ENCODE measurements at places on chromosomes 11 and 22. TPM values are rescaled to one million over a fixed set of nuclear protein-coding genes. Genes with fewer than 3 reads are reported as not detected.

GRCh38 chr22:29049655-29050263 lies 11.9 kb downstream of the C22orf31 start:
- no peak for DNase-seq

DNA sequence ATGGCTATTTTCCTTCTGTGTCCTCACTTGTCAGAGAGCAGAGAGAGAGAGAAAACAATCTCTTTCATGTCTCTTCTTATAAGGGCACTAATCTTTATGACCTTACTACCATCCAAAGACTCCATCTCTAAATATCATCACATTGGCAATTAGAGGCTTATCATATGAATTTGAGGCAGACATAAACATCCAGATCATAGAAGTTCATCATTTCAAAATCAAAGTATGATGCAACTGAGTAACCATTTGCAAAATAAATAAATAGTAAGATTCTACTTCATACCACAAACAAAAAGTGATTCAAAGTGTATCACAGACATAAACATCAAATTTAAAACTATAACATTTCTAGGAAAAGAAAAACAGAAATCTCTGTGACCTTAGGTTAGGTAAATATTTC lies 504.7 kb upstream of the ARHGAP42 start:
- DNase-seq = no peak

DNA sequence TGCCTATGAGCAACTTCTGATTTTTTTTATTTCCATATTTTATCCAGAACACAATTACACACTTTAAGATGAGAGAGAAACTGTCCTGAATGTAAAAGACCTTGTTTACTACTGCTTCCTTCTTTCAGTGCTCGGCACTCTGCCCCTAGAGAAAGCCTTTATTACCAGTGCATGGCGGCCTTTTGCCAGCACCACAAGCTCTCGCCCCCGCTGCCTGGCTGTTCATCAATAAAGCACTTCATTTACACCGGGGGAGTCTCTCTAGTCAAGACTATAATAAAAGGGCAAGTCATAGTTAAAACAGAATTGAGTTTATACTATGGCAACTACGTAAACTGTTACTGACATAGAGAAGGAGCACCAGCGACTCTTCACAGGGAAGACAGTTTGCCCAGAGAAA lies 259.5 kb downstream of the CADM1 start:
- DNase-seq = no peak

DNA sequence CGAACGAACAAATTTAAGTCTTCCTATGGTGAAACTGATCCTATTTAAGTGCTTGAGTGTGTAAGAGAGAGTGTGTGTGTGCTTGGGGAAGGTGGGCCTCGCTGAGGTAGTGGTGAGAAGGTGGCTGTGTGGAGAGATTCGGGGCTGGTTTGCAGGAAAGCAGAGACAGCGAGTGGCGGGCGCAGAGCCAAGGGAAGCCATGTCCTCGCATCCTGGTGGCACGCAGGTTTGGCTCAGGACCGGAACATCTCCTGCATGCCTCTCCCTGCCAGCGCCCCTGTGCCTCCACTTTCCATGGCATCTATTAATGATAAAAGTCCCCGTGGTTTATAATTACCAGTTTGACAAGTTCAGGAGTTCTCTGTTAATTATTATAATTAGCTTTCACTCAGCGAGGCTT lies 383.1 kb upstream of the CADM1 start:
- DNase-seq = no peak

DNA sequence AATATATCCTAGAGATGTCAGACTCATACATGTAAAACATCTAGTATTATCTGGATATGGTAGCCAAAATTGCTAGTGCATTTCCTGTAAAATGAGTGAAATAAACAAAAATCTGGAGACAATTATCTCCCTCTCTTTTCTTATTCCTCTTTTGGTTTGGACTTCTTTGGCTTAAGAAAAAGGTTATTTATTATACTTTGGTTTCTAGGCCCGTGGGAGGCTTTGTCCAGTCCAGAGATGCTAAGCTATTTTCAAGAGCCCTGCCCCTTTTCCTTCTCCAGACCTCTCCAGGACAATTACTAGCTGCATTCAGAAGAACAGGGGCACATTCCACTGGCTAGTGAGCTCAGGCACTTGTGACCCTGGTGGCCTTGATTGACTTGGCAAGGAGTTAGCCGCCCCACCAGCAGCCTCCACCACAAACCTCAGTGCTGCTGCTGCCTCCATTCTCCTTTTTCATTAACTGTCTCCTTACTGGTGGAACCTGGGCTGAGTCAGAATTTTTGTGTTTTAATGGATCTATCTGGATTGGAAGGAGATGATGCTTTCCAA lies 747.3 kb upstream of the TENM4 start:
- no peak for DNase-seq

DNA sequence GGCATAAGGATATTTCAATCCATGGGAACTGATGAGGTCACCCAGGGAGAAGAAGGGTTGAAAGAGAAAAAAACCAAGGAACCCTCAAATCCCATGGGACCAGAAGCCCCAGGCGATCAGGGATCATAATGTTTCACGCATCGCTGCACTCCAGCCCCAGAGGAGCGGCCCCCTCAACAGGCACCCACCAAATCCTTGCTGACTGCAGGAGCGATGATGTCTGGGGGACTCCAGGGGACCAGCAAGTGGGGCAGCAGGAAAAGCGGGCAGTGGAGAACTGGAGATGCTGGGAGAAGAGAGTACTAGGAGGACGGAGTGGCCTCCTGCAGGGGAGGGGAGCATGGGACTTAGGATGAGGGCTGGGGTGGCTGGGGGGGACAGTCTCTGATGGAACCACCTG lies 47.7 kb upstream of the LINC01488 start:
- DNase-seq = no peak

- DNase-seq = no peak
Observed at GRCh38 chr11:8368772-8369171, 105.1 kb upstream of the LMO1 start.

SEC14L6 gene
- 1.9 TPM for polyA plus RNA-seq

GPR83 gene
- 0.30 TPM for polyA plus RNA-seq

C11orf42 gene
- not detected for polyA plus RNA-seq
